ENCODE measurements at places on chromosomes 3 and 15.

DNA sequence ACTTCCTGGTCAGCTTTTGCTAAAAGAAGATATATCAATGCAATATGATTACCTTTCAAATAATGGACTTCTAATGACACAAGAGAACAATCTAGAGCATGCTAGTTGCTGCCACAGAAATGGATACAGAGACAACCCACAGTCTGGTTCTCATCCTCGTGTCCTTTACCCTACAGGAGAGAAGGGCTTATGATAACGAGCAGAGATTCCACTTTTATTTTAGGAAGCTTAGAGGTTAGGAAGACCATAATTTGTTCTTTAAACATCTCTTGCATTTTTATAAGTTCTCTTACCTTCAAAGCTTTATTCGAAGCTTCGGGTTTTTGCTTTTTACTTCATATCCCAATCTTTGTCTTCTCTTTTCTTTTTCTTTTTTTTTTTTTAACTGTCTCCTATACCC is 39.1 kb downstream of the FILIP1L start:
- DNase-seq, result no peak

DNA sequence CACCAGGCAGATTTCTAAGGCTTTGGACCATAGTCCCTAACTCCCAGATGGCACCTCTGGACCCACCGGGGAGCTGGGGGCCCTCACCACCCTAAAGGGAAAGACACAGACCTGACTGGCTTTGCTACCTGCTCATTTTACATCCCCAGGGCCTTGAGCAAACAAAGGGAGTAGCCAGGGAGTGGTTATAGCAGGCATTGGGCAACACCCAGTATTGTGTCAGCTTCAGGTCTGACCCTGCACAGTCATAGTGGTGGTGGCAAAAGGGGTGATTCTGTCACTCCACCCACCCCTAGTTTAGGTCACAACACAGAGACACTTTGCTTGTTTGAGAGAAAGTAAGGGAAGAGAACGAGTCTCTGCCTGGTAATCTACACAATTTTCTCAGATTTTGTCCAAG is 352.5 kb downstream of the DIPK2A start:
- no peak for DNase-seq

DNA sequence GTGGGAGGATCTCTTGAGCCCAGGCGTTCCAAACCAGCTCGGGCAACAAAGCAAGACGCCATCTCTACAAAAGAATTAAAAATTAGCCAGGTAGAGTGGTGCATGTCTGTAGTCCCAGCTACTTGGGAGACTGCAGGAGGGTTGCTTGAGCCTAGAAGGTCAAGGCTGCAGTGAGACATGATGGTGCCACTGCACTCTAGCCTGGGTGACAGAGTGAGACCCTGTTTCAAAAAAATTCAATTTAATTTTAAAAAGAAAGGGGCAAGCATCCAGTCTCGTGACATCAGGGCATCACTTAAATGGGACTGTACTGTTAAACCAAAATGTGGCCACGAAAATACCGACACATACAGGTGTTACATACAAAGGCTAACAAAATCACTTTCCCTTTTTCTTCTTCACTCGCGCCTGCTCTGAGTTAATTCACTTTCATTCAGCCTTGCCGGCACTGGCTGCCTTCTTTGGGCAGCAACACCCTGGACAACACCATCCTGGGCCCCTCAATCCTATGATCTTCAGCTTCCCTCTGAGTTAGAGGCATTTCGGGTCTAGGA is 121.7 kb downstream of the LIPC start:
- no peak for DNase-seq

- no peak for DNase-seq
These were observed 199.5 kb downstream of the TBC1D2B start for GRCh38 chr15:77877869-77878577.

DNA sequence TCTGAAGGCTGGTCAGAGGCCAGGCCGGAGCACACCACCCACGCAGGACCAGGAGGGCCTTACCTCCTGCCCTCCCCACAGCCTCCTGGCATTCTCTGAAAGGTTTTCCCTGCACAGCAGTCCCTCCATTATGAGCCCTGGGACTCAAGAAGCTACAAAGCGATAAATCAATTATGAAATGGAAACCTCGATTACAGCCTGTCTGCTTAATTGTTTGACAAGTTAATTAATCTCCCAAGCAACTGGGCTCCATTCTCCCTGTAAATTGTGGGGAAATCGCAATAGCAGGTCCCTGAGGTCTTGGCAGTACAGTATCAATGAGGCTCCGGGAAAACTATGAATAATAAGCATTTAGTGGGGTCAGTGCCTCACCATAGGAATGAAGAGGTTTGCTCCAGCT is 683.5 kb downstream of the NTRK3 start:
- no peak for DNase-seq

DNA sequence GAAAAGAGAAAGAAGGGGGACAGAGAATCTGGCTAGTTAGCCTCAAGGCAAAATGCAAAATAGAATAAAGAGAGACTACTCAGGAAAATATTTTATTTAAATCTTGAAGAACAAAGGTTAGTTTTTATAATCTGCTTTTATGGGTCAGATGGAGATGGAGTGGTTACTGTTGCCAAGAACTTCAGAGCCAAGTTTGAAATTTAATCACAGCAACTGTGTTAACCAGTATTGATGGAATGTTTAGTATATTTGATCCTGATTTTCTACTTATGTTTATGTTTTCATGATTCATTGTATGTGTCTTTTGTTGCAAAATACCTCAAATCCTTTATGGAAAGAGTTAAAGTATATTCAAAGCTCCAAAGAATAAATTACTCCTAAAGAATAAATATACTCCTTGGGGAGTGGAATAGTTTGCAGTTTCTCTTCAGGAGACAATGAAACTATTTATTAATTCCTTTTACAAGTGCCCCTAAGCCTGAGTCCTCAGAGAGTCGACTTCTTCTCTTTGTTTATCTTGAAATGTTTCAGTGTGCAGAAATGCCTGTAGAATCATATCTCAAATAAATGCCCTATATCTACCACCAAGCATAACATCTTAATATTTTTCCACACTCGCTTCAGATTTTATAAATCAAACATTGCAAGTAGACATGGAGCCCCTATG is 60.9 kb upstream of the THSD4 start:
- DNase-seq, result no peak

DNA sequence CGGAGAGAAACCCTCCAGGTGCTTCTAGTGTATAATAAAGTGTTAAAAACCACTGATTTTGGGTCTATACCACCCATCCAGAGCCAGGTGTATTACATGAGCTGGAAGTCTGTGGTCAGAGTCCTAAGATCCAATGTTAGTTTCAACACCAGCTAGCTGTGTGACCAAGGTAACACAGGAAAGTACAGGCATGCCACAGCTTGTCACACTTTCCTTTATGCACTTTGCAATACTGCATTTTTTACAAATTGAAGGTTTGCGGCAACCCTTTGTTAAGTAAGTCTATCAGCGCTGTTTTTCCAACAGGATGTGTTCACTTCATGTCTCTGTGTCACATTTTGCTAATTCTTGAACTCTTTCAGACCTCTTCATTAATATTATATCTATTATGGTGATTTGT is 201.3 kb upstream of the PRICKLE2 start:
- DNase-seq, result no peak

GRCh38 chr3:33658991-33659848 is 58.8 kb downstream of the CLASP2 start:
- peak; percentile 54 for DNase-seq

DNA sequence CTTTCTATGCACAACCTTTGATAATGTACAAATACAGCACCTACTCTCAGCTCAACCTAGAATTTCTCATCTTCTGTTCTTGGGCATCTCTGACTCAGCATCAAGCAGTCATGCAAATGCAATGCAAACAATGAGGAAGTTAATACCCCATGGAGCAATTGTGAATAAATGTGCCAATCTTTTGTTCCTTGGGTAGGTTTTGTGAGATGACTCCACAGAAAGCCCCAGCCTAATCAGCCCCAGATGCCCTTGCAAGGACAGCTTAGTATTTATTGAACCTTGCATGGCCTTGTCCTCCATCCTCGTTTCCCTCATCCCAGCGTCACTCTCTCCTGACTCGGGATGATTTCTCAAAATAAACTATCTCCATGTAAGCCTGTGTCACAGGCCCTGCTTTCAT is 494.7 kb upstream of the NECTIN3 start:
- DNase-seq, result no peak

GRCh38 chr15:33737687-33738601 is 230.4 kb upstream of the CHRM5 start:
- DNase-seq, result peak; percentile 20

GRCh38 chr3:16069149-16069922 is 105.1 kb upstream of the GALNT15 start:
- DNase-seq, result no peak

DNA sequence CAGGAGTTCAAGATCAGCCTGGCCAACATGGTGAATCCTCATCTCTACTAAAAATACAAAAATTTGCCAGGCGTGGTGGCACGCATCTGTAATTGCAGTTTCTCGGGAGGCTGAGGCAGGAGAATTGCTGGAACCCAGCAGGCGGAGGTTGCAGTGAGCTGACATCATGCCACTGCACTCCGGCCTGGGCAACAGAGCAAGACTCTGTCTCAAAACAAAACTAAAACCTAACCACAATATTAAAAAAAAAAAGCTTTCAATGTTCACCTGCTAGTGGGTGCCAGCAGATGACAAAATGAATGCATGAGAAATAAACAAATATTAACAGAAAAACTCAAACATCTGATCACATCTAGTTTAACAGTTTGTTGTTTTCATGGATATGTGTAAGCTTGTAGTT is 9.0 kb downstream of the SLC24A1 start:
- DNase-seq, result no peak

DNA sequence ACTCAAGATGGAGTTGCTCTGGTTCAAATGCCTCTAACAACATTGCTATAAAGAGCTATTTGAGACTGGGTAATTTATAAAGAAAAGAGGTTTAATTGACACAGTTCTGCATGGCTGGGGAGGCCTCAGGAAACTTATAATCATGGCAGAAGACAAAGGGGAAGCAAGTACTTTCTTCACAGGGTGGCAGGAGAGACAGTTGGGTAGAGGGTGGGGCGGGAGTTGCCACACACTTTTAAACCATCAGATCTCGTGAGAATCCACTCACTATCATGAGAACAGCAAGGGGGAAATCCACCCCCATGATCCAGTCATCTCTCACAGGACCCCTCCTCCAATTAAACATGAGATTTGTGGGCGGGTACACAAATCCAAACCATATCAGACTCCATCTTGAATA is 30.7 kb downstream of the MAP2K5 start:
- no peak for DNase-seq

DNA sequence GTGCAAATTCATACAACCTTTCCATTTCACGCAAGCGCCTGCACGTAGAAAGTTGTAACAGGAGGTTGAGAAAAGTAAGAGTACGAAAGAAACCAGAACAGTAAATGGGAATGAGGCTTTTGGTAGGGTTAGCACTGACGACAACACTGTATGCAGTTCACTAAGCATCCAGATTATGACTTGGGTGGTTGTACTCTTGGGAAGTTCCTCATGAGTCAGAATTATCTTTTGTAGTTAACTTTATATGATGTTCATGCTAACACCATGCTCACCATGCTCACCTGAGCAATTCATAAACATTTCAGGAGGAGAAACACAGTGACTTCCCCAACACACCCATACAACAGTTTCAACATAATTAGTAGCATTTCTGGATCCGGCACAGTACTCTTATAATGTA is 3.0 kb upstream of the LPP start:
- DNase-seq, result no peak

- DNase-seq, result no peak
These were observed 80.8 kb upstream of the SKOR1 start for GRCh38 chr15:67744331-67745072.

DNA sequence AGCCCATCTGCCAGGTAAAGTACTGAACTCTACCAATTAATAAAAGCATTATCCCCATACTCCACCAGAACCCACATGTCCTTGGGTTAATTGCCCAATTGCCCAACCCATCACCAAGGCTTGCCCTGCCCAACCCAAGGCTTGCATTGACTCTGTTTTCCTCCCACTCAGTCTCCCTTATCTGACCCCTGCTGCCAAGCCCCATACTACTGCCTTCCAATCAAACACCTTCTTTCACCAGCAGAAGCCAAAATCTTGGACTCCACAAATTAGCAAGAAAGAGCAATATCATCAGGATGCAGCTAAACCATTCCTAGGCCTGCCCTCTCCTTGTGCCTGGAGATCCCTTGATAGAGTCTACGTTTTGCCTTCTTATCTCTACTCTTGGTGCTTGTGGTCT is 602.9 kb downstream of the NTRK3 start:
- no peak for DNase-seq

DNA sequence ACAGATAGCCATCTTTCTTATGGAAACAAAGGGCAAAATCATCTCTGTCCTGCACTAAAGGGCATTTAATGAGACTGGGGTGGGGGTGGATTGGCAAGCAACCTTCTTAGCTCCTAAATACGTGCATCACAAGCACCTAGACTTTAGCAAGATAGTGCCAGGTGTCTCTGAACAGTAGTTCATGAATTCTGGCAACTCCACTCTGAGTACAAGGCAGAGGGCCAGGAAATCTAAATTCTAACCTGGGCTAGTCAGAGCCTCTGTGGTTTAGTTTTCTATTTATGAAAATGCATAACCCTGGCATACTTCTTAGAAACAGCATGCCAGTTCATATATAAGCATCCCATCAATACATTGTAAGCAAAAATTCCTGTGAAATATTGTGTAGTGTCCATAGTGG is 788.5 kb downstream of the MCTP2 start:
- no peak for DNase-seq

DNA sequence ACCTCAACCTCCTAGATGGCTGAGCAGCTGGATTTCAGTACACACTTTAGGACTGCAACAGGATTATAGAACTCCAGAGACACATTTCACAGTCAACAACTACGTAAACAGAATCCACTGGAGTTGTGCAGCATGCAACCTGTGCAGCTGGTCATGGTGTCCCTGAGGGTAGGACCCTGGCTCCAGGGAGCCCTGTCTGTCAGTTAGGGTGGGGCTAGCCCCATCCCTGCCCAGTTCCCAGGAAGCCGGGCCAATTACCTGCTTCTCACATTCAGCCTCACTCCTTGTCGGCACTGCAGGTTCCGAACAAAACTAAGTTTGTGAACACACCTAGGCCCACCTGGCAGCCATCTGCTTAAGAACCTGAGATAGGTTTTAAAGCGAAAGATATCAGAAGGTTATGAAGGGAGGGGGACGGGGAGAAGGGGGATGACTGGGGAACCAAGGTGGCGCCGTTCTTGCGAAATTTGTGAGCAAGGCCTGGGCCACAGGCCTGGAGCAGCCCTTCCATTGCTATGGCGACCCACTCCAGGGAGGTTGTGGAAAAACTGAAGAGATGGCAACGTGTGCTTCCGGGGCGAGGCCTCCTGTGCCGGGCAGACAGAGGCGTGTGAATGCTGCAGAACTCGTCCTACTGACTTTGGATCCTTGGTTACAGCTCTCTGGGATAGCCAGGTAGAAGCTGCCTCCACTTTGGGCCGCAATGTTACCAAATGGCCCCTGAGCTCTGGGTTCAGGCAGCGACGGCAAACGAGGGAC is 25.3 kb downstream of the ACSBG1 start:
- DNase-seq, result no peak

GRCh38 chr3:160434071-160434470 is 15.5 kb downstream of the TRIM59 start:
- DNase-seq, result no peak

- no peak for DNase-seq
These were observed 42.3 kb upstream of the KLHL25 start for GRCh38 chr15:85837011-85837433.
